ENCODE measurements at places on chromosomes 7 and 10.

DNA sequence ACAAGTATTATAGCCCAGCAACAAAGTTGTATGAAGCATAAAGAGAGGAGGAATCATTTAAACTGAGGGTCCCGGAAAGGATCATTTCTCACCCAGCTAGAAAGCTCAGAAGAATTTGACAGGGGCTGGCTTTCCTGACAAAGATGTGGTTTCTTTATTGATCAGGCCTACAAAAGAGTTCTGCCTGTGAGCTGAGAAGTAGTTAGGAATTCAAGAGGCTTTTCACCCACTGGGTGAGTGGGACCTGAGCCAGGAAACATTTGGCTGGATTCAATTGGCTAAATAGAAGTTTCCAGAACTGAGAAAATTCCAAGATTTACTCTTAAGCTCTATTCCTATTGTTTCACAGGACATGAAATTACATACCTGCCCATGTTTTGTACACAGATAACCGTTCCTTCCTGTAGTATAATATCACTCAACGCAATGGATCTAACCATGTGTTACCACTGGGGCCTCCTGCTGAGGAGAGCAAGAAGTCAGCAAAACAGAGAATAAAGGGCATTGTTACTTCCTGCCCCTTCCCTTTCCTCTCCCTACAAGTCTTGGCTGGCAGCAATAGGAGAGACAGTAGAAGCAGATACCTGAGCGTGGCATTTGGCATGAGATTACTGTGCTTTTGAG is 53.9 kb upstream of the PAPSS2 start:
- DNase-seq: no peak

- no peak for DNase-seq
Observed at GRCh38 chr10:12549297-12549696, 199.9 kb downstream of the CAMK1D start.

GRCh38 chr7:90413185-90413528 is 9.9 kb downstream of the CLDN12 start:
- no peak for DNase-seq

DNA sequence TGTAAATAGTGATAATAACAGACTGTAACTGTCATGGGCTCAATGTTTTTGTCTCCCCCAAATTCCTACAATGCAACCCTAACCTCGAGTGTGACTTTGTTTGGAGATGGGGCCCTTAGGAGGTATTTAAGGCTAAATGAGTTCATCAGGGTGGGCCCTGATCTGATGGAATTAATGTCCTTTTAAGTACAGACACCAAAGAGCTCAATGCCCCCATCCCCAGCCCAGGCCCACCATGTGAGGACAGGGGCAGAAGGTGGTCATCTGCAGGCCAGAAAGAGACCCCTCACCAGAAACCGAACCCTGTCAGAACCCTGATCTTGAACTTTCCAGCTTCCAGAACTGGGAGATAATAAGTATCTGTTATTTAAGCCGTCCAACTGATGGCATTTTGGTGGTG is 83.2 kb downstream of the PIP4K2A start:
- no peak for DNase-seq

DNA sequence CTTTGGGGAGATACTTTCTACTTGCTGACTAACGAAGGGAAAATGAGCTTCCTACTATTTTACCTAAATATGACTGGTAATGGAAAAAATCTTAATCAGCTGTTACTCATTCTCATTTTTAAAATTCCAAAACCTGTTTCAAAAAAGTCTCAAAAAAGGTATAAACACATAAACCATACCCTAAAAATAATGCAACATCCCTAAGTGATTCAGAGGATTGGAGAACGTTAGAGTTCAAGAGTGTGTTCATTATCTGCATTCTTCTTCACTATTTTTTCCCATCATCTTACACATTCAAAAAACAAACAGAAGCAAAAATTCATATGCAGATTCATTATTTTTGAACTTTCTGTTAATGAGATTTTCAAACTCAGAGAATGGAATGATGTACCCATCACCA is 150.4 kb upstream of the GNAI1 start:
- DNase-seq: no peak

DNA sequence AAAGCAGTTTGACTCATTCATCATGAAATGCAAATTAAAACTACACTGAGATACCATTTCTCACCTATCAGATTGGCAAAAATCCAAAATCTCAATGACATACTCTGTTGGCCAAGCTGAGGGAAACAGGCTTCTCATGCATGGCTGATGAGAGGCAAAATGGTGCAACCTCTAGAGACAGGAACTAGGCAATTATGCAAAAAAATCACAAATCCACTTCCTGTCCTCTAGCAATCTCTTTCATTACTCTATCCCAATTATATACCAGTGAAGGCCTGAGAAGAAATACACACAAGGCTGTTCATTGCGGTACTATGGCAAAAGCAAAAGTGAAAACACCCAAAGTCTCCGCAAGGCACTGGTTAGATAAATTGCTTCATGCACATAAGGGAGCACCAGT is 25.9 kb upstream of the PTPRN2 start:
- no peak for DNase-seq

- DNase-seq: peak; percentile 17
Observed at GRCh38 chr7:35035511-35035961, 1.7 kb downstream of the DPY19L1 start.

- DNase-seq: peak; percentile 3
Observed at GRCh38 chr7:85023066-85023712, 163.7 kb downstream of the SEMA3D start.

DNA sequence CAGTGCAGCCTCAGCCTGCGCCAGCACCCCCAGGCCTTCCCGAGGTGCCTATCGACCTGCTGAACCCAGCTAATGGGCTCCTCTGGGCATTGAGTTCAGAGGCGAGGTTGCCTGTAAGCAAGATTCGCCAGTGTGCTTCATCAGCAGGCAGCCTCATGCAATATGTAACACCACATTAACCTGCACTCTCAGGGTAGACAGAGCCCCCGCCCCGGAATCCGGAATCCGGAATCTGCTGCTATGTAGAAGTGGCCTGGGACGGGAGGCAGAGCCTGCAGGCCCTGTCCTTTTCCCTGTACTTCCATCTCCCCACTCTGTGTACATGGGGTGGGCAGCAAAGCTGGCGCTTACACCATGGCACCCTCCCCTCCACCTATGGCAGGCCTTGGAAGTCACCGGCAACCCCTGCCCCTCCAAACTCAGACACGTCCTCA is 83.9 kb upstream of the RET start:
- no peak for DNase-seq

- DNase-seq: no peak
Observed at GRCh38 chr7:14637968-14638367, 264.6 kb downstream of the DGKB start.

GRCh38 chr7:30176463-30177109 is 41.8 kb downstream of the MTURN start:
- no peak for DNase-seq

DNA sequence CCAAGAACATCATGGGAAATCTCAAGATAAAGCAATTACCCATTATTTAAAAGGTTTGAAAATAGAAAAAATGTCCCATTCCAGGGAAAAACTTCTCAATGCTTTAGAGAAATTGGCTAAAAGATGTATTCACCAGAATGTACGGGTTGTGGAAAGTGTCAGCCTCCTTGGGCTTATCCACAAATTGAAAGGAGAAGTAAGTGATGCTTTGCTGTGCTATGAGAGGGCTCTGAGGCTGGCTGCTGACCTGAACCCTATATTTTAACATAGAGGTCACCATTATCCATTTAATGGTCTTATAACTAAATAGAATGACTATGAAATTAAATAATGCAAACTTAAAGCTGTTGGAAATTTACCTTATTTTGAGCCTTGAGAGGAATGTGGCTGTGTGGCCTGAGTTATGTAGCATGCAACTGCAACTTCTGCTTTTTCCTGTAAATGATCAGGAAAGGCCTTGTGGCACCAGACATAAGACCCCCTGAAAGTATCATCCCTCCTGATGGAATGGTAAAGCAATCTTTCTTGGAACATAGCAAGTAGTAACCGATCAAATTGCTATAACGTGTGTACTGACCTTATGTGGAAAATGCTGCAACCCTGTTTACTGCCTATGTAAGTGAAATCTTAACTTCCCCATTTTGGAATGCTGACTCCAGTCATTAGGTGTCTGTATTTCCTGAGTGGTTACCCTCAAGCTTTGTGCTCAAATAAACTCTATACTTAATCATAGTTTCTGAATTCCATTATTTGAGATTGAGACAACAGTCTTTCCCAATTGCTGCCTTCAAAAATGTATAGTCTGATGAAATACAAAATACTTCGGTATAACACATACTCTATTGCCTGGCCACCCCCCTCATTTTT is 6.9 kb downstream of the IFIT1B start:
- no peak for DNase-seq

- DNase-seq: no peak
Observed at GRCh38 chr7:64863969-64864368, 39.1 kb upstream of the ZNF273 start.

GRCh38 chr7:111770116-111770515 is 207.8 kb upstream of the IMMP2L start:
- DNase-seq: no peak

GRCh38 chr7:94873239-94873638 is 34.2 kb upstream of the PPP1R9A start:
- no peak for DNase-seq

DNA sequence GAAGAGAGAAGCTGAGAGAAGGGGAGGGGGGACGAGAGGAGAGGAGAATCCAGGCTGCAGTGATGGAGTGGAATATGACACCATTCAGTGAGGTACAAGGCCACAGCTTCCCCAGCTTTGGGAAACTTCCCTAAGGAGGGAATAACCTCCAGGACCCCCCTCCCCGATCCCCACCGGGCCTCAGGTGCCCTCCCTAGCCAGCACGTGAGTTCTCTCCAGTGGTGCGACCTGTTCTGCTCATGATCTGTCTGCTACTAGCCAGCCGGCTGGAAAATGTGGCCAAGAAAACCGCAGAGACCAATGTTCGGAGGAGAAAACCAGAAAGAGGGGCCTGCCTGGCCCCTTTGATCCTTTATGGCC is 39.9 kb upstream of the AGK start:
- DNase-seq: no peak

DNA sequence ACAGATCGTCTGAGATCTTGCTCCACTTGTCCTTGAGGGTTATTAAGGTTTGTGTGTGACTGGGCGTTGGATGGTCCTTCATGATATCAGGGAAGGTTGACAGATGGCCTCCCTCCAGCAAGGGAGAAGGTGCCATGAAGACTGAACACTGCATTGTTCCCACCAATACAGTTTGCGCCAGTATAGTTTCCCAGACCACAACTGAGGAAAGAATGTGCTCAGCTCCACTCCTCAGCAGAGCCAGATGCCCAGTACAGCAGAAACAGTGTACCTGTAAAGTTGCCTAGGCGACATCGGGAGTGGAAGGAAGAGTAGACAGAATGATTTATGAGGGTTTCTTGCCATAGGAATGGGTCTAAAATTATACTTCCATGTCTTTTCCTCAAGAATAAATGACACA is 137.5 kb downstream of the ST7 start:
- no peak for DNase-seq
